Esophagus mucosa (tissue), 1 donor: ENCODE measurements at places on chromosomes 6 and 20.
A peak's percentile ranks its signal among the peaks of the same experiment; 100 is the strongest.

GRCh38 chr6:100918152-100918551, 37.0 kb upstream of the ASCC3 start:
- no peak for ATAC-seq

GRCh38 chr20:23926944-23927872, 47.7 kb upstream of the CST5 start:
- ATAC-seq, result no peak

GRCh38 chr20:33793011-33793931, 17.9 kb upstream of the CHMP4B start:
- ATAC-seq, result no peak

GRCh38 chr6:126886106-126886505, 232.4 kb upstream of the RSPO3 start:
- no peak for ATAC-seq

GRCh38 chr20:48065833-48066232, 280.6 kb upstream of the SULF2 start:
- no peak for ATAC-seq

GRCh38 chr6:75118925-75119515, 86.8 kb downstream of the COL12A1 start:
- no peak for ATAC-seq

- no peak for ATAC-seq
Measured at GRCh38 chr6:21240709-21241108, 352.8 kb upstream of the SOX4 start.

- peak; percentile 55 for ATAC-seq
Measured at GRCh38 chr6:16688984-16689636, 72.2 kb downstream of the ATXN1 start.

- no peak for ATAC-seq
Measured at GRCh38 chr6:169975286-169975685, 223.9 kb downstream of the ERMARD start.

DNA sequence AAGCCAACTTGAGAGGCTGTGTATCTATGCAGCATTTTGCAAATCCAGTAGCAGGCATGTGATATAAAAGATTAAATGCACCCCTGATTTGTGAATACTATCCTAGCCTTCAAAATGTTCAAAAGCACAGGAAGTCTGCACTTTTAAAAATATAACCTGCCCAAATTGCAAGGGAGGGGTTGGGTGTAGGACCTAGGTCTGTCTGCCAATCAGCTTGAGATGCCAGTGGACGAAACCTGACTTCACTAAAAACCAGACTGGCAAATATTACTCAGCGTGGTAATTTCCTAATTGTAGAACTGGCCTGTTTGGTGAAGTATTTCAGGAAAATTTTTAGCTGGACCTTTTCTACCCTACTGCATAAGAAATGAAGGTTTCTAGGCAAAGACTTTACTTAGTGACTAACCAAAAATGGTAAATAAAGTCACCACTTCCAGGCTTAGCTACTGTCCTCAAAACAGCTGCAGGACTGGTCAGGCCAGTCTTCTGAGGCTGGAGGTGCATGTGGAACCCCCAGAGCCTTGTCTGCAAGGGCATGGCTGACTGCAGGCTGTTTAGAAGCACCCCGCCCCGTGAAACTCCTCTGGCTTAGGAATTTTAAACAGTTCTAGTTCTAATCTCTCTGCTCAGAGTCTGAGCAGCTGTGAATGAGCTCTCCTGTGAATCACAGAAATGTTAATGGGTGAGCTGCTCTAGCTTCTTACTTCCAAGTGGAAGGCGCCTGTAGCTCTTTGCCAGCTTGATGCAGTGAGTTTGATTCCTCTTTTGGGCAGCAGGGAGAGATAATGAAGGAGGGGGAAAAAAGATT, 104.4 kb upstream of the ESR1 start:
- ATAC-seq, result peak; percentile 95
